ENCODE measurements at places on chromosomes 4 and X.
A peak's percentile ranks its signal among the peaks of the same experiment; 100 is the strongest.

- DNase-seq, result no peak
Observed at GRCh38 chr4:157983300-157983699, 189.5 kb downstream of the GASK1B start.

- DNase-seq, result no peak
Observed at GRCh38 chrX:125620715-125621587, 301.3 kb downstream of the TEX13C start.

- no peak for DNase-seq
Observed at GRCh38 chr4:96787766-96788165, 947.9 kb downstream of the PDHA2 start.

- DNase-seq, result peak; percentile 81
Observed at GRCh38 chrX:50204364-50204899, at the start of gene CCNB3. Gene CCNB3, plus strand, starts transcription at chrX:50204765. Its CDS starts 80,399 bp downstream, at chrX:50285164.

GRCh38 chrX:152313529-152314302 lies 137.4 kb downstream of the GABRA3 start:
- DNase-seq, result no peak

- DNase-seq, result no peak
Observed at GRCh38 chr4:149141391-149141790, 674.3 kb downstream of the IQCM start.

- DNase-seq, result no peak
Observed at GRCh38 chr4:47855350-47855749, 17.5 kb upstream of the CORIN start.

DNA sequence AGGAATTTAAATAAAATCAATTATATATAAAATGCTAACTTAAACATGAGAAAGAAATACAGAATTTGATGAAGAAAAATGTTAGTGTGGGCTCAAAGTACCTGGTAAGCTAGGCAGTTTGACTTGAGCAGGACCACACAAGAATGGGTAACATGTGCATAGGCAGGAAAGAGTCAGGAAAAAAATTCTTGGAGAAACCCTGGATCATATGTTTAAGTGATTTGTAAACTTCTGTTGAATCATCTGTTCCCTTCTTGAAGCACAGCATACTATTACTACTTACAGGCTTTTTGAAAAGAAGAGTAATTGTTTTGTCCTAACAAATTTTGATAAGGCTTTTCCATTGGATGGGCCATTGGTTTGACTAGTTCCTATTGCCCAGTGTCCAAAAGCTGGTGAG lies 37.5 kb upstream of the FHDC1 start:
- DNase-seq, result no peak

DNA sequence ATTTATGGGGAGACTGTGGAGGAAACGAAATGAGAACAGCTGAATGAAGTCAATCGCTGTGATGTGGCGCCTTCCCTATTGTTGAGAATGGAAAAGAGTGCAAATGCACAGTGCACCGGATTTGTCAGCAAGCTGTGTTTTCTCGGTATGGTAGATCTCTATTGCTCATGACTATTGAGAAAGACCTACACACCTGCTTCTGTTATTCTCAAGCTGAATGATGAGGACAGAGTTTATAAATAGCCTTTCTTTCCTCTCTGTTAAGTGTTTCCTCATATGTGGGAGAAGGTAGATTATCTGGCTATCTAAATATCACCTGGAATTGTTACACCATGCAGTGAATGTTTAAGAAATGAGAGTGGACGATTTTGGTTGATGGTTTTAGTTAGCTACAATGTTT lies 650.7 kb downstream of the IL1RAPL1 start:
- no peak for DNase-seq

DNA sequence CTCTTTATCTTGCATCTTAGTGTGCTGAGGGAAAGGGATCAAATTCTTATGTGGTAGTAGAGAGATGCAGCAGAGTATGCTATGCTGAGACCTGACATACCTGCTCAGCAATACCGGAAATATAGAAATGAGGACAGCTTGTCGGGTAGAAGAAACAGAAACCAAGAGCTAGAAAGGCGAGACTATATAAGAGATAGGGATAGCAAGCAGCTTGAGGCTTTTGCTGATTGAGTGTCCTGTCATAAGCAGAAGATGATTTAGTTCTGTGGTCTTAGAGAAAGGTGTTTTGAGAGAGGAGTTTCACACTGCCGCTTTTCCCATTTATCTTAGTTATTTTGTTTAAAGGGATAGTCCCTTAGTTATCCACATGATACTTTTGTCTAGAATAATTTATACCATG lies 31.7 kb downstream of the USP9X start:
- DNase-seq, result no peak

DNA sequence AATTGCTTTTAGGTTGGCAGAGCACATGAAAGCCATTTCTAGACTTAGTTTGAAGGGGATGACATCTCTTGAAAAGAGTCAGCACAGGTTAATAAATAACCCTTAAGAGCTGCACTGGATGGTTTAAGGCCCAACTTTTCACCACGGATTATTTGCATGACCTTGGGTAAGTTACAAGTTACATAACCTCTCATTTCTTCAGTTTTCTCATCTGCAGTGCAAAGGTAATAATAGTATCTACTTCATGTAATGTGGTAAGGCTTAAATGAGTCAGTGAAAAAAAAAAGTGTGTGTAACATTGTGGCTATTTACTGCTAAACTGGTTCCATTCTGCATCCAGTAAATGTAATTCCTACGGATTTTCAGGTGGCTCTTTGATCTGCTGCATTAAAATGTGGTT lies 715.8 kb downstream of the CCSER1 start:
- DNase-seq, result no peak

GRCh38 chrX:112849016-112849415 lies 8.4 kb upstream of the AMOT start:
- DNase-seq, result no peak

DNA sequence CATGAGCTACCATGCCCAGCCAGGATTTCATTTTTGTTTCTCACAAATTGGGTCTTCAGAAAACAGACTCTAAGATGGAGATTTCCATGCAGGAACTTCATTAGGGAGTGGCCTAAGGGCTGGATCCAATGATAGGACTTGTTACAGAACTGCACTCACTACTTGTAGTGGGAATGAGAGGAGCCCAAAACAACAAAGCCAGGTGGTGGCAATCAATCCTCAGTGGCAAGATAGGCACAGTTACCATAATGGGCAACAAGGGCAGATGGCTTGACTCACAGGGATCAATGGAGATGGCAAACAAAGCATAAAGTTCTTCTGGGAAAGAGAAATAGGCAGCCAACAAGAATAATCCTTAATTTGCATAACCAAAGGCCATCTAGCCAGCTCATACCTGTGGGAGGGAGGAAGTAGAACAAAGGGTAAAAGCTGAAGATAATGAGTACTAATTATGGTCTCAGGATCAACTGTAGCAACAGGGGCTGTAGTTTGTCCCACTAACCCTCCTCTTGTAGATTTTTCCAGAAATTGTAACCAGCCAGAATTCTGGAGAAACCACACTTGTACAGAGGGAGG lies 72.8 kb upstream of the MAPK10 start:
- no peak for DNase-seq

DNA sequence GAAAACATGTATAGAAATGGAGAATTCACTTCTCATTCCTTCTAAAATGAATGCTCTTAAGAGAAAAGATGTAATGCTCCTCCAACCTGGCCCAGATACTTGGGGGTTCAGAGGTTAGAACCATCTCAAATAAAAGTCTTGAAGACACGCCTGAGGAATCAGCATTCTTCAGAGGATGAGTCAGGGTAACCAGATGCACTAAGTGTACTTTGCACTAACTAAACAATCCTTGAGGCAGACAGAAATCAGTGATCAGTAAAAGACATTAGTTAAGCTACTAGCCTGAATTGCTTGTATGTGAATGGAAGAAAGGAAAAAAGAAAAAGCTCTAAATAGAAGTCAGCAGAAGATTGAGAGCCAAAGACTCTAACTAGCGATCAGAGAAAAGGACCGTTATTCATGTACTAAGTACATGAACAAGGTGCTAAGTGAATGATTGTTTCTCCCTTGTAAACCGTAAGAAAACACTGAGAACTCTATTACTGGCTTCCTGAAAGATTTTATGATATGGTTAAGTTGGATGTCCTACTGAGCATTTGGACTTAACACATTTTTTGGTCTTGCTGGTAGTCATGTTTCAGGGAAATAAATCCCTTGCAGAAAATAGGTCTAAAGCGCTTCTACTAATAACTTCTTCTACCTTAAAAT lies 738.3 kb downstream of the STPG2 start:
- DNase-seq, result no peak

GRCh38 chr4:168765322-168765721 lies 244.7 kb downstream of the CBR4 start:
- no peak for DNase-seq

GRCh38 chr4:125983168-125983567 lies 668.4 kb downstream of the FAT4 start:
- no peak for DNase-seq

DNA sequence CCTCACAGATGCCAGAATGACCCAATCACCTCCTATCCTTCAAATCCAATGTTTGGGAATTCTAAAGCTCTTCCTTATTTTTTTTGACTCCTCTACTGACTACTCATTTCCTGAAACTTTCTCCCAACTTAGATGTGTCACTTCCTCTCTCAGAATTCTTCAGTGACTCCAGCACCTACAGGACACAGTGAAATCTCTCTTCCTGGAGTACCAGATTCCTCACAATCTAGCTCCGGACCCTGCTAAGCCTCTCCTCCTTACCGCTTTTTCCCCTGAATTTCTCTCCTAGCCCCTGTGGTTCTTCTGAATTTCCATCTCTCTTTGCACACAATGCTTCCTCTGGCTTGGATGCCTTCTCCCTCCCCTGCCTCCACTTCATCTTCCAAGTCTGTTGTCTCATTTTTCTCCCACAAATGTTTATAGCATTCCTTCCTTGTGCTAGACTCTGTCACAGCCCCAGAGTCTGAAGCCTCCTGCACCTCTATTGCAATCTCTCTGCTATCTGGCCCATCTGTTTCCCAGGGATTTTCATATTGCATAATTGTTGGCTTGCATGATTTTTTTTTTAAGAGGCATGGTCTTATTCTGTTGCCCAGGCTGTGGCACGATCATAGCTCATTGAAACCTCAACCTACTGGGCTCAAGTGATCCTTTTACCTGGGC lies 80.1 kb downstream of the ANAPC4 start:
- DNase-seq, result no peak

GRCh38 chr4:46952451-46952850 lies 40.9 kb downstream of the GABRA4 start:
- no peak for DNase-seq

GRCh38 chr4:20591571-20591970 lies 108.7 kb upstream of the PACRGL start:
- no peak for DNase-seq

DNA sequence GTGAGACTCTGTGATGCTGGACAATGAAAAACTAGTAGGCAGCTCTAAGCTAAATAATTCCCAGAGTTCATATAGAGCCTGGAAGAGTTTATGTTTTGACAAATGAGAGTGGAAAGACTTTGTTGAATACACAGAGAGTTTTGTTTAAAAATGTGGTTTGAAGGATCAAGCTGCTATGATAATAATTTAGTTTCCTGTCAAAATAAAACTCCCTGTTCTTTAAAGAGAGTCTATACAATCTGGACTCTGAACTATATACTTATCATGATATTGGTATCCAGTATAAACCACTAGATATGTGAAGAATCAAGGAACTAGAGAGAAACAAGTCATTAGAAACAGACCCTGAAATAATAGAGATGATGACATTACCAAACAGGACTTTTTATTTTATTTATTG lies 158.6 kb downstream of the C4orf33 start:
- no peak for DNase-seq
